ENCODE measurements at places on chromosomes 5 and 9. TPM values are rescaled to one million over a fixed set of nuclear protein-coding genes. Genes with fewer than 3 reads are reported as not detected.

DMRT3 gene
- not detected for total RNA-seq

TMOD1 gene
- 2.0 TPM for total RNA-seq

TMEM245 gene
- 69.5 TPM for total RNA-seq

SPATA31C1 gene
- not detected for total RNA-seq

SLC23A1 gene
- 1.4 TPM for total RNA-seq

SCGB3A2 gene
- total RNA-seq: not detected

GABRA6 gene
- total RNA-seq: not detected

OTP gene
- 0.08 TPM for total RNA-seq

MTREX gene
- 42.1 TPM for total RNA-seq

GRM6 gene
- total RNA-seq: not detected
